ENCODE measurements at places on chromosomes 7 and 10.
A peak's percentile ranks its signal among the peaks of the same experiment; 100 is the strongest.

GRCh38 chr7:1312136-1313070, 79.7 kb downstream of the UNCX start:
- DNase-seq = no peak

DNA sequence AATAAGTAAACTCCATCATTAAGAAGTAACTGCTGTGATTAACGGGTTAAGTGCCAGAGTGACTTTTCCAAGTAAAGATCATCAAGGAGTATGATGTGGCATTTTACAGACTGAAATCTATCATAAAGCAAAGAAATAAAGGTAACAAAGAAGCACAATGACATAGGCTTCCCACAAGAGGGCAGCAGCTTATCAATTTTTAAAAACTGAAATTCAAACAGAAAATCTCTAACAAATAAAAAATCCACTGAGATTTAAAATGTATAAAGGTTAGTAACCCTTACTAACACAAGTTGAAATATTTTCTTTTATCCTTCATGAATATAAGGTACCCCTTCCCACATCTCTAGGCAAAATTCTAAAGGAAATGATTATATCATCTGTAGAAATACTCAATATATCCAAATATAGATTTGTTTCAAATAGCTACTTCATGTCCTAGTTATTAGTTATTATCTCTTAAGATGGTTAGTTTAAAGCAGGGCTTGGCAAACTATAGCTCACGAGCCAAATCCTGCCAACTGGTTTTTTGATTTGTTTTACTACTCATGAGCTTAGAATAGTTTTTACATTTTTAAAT, 29.2 kb downstream of the FAM3C start:
- DNase-seq = peak; percentile 56

DNA sequence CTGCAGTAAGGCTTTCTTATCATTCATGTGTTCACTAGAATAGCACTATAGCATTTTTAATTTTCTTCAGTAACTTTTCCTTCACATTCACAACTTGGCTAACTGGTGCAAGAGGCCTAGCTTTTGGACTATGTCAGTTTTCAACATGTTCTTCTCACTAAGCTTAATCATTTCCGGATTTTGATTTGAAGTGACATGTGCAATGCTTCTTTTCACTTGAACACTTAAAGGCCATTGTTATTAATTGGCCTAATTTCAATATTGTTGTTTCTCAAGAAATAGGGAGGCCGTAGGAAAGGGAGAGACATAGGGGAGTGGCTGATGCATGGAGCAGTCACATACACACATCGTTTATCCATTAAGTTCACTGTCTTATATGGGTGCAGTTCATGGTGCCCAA, 151.2 kb upstream of the NFE2L3 start:
- no peak for DNase-seq

DNA sequence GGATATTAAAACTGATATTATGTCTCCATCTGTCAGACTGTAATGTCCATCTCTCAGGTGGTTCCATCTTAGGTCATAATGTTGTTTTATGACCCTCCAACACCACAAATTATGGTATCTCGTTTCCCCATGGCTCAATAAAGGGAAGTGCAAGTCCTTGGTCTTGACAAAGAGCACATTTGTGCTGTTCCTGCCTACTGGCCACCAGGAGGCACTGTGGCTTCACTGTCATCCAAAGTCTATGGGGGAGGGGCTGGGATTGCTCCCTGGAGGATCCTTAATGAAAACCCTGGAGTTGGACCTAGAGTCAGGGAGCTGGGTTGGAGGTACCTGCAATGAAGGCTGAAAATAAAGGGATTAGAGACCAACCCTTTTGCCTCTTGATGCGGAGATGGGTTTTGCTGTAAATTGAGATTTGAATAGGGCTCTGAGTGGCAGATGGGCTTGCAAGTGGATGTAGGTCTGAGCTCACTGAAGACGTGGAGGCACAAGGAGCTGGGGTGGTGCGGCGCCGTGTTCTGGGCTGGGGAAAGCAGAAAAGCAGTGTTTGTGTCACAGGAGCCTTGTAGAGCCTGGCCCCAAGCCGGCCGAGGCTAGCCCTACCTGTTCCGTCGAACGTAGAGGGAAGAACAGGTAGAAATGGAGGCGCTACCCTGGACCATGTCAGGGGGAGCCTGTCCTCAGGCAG, 180.5 kb upstream of the PRSS58 start:
- peak; percentile 35 for DNase-seq

DNA sequence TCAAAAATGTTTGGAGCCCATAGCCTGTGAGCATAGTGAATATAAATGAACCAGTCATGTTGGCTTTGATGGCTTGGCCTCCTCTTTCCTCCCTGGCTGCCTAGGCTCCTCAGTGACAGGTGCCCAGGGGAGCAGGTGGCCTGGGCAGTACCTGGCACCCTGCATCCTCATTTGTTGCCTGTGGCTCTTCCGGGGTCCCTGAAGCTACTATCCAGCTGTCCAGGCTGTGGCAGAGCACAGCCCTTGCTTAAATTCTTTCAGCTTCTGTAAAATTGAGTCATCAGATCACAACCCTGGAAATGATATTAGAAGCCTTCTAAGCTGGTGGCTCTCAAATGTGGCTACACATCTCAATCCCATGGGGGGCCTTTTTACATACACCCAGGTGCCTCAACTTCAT, 525.4 kb downstream of the GALNT17 start:
- no peak for DNase-seq

- no peak for DNase-seq
These were observed 9.3 kb downstream of the ATG9B start for GRCh38 chr7:151014950-151015349.

GRCh38 chr10:126124046-126124445, 227.7 kb downstream of the FANK1 start:
- DNase-seq = no peak

- DNase-seq = peak; percentile 64
These were observed 71.1 kb downstream of the FIGNL1 start for GRCh38 chr7:50379082-50379481.

DNA sequence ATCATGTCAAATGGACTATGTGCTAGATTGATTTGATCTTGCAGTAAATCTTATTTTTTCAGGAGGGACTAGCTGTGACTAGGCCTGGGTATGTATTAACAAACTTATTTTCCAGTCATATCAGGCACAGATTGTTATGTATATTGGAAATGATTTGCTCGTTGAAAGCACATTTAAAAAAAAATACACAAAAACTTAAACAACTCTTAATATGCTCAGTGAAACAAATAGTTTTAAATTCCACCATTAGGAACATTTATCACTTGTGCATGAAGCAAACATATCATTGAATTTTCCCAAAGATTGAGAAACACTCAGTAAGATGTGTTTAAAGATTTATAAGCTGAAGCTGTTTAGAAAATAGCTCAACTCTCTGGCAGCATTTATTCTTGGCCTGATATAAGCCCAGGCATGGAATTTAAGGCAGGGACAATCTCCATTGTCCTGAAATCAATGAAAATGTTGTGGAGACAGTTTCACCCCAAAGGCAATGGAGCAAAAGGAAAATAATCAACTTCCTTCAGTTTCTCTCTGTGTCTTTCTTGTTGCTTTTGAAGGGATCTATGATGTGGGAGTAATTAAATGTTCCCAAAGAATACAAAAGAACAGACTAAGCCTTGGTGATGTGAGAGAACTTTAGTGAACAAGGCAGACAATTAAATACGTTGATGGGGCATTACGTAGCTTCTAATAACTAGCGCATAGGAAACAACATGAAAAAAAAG, 250.3 kb downstream of the GPR37 start:
- DNase-seq = no peak

GRCh38 chr10:44293842-44294241, 91.1 kb downstream of the CXCL12 start:
- DNase-seq = peak; percentile 74

GRCh38 chr7:130489140-130489983, 2.5 kb upstream of the MEST start:
- DNase-seq = peak; percentile 65

Data from kidney tubule cell (primary cell).